ENCODE measurements at places on chromosomes 7 and 10.

GRCh38 chr7:50327443-50327842 lies 22.9 kb downstream of the IKZF1 start:
- DNase-seq = no peak

DNA sequence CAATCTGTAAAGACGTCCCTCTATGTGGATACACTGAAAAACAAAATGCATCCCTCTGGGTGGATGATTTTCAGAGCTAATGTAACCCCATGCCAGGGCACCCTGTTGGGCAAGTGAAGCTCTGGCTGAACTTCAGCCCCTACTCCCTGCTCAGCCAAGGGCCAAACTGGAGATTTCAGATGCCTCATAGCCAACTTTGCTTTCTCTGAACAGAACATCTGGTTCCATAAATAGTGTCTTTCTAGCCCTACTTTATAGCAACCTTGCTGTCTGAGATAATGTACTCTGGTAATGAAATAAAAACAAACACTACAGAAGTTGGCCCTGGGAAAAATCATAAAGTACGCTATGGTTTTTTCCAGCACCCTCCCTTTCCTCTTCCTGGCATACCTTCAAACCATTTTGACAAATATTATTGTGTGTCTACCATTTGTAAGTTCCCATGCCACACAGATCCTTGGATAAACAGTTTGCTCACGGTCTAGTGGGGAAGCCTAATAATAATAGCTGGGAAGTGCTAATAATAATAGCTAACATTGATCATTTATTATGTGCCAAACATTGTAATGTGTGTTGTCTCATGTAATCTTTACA lies 3.4 kb downstream of the ENTPD1 start:
- DNase-seq = no peak

- DNase-seq = peak; percentile 36
Observed at GRCh38 chr10:111384556-111384955, 307.7 kb downstream of the ADRA2A start.

DNA sequence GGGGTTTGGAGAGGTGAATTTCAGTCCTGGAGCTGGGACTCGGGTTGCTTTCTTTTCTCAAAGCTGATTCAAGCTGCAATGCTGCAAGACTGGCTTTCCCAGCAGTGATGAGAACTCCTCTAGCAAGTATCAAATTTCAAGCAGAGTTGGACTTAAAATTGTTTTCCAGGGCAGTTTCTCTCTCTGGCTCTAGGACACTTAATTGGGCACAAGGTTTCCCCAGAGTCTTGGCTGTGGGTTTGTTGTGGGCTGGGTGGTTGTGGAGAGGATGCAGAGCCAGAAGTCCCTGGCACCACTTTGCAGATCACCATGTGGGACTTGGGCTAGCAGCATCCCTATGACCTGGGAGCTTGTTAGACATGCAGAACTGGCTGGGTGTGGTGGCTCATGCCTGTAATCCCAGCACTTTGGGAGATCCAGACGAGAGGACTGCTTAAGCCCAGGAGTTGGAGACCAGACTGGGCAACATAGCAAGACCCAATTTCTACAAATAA lies 16.8 kb downstream of the AKR1B15 start:
- DNase-seq = peak; percentile 5

GRCh38 chr7:1844336-1844950 lies 174.4 kb downstream of the ELFN1 start:
- no peak for DNase-seq

GRCh38 chr7:105723572-105723971 lies 142.3 kb upstream of the EFCAB10 start:
- DNase-seq = no peak

DNA sequence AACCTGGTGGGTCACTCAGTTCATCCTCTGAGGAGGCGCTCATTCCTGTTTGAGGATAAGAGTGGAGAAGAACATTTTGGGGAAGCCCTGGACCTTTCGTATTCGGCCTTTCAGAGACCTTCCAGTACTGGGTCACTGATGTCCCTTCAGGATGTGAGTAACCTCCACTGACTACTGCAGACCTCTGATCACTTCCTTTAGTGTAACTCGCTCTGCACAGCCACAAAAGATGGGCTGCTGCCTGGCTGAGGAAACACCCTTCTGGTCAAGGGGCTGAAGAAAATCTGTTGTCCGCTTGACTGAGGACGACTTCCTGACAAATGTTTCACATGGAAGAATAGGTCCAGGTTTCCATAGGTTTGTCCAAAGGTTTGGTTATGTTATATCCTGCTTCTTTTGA lies 15.9 kb upstream of the TBXAS1 start:
- DNase-seq = no peak

DNA sequence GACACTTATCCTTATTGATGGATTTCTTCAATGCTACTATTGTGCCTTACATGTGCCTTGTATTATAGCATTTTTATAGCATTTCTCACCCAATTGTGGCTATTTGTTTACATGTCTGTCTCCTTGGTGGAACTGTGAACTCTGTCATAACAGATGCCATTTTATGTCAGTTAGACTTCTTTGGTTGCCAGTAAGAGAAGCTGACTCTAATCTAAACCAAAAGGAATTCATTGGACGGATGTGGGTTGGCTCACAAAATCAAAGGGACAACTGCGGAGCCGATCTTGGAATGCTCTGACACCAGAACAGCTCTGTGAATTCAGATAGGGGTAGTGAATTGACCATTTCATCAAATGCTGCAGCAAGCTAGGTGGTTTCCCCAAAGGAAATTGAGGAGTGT lies 15.0 kb downstream of the GARIN1A start:
- peak; percentile 19 for DNase-seq
